SK-MEL-5 (cell line): ENCODE measurements at places on chromosomes 6 and 20. TPM values are rescaled to one million over a fixed set of nuclear protein-coding genes. Genes with fewer than 3 reads are reported as not detected.

MTFR2 gene
- 2.7 and 5.4 TPM in 2 replicates for total RNA-seq

OR2B6 gene
- not detected in 2 replicates for total RNA-seq

DNA sequence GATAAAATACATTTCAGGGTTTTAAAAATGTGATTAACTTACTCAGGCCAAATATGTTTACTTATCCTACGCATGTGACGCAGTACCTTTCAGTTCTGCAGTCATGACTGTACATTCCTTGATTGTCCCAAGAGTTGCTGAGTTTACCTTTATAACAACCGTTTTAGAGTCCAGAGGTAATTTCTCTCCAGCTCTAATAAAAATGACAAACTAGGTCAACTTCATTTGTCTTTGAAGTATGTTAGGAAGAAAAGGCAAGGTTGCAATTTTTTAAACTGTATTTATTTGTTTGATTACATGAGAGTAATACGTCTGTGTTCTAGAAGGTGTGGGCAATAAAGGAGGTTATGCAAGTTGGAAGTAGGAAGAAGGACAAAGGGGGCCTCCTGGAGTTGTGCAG is 38.6 kb upstream of the UBR2 start:
- DNase-seq: no peak

DNA sequence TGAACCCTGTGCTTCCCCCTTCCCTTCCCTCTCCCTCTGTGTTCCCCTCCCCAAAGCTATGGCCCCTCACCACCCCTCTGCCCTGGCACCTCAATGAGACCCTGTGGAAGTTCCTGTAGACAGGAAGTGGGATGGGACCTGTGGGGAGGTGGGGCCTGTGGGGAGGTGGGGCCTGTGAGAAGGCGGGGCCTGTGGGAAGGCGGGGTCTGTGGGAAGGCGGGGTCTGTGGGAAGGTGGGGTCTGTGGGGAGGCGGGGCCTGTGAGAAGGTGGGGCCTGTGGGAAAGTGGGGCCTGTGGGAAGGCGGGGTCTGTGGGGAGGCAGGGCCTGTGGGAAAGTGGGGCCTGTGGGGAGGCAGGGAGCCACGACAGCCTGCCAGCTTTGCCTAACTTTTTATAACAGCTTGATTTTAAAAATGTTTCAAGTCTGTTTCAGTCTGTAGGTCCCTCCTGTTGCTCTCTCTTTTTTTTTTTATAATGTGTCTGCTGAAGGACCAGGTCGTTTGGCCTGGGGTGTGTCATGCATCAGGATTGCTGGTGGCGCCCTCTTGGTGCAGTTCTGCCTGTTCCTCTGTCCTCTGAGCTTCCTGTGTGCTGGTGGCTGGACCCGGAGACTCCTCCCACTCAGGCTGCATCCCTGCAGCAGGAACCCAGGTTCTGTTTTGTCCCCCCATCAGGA is 70.5 kb upstream of the SLCO4A1 start:
- DNase-seq: peak; percentile 59
